ENCODE measurements at places on chromosomes 6 and 20. TPM values are rescaled to one million over a fixed set of nuclear protein-coding genes. Genes with fewer than 3 reads are reported as not detected.

CRIP3 gene
- 21.3 TPM for total RNA-seq

DNA sequence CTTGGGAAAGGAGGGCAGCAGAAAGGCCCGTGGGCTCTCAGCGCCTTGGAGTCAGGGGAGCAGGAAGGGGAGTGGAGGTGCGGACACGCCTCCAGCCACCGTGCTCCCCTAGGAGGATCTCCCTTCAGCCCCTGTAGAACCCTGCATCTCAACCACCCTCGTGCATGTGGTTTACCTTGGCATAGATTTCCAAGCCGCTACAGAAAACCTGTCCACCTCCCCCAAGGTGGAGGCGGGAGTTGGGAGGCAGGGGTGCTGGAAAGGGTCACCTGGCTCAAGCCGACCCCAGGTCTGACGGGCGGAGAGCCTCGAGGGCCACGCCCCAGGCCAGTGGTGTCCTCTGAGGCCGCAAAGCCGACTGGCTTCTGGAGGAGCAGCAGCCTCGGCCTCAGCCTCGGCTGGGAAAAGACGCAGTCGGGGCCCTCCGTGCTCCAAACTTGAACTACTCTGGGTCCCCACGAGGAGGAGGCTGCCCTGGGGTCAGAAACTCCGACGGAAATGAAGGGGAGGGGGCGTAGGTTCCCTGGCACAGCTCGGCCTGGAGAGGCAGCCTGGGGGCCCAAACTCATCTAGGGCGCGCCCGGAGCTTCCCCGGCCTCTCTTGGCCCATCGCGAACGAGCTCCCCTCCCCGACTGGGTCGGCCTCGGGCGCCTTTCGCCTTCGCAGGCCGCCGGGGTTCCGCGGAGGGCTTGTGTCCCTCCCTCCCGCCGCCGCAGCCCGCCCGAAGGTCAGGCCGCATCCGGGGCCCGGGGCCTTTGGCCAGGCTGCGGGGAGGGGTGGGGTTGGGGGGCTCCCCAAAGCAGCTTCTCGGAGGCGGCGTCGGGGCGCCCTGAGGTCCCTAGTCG, 6.3 kb upstream of the FOXF2 start:
- H3K36me3 ChIP-seq = no peaks in the 10 kb centered on the region
- H3K4me1 ChIP-seq = peaks cover 33% of the 10 kb centered on the region
- peak; percentile 54 for DNase-seq

- no peak overlapping the region for H3K27ac ChIP-seq
- no peaks in the 10 kb centered on the region for H3K4me1 ChIP-seq
- no peaks in the 10 kb centered on the region for H3K27me3 ChIP-seq
- no peaks in the 10 kb centered on the region for H3K36me3 ChIP-seq
- DNase-seq = no peak
Observed at GRCh38 chr6:122872311-122872710, 83.3 kb downstream of the SMPDL3A start.

- no peak overlapping the region for H3K4me3 ChIP-seq
- no peak overlapping the region for H3K27ac ChIP-seq
- peaks cover 11% of the 10 kb centered on the region for H3K4me1 ChIP-seq
- H3K36me3 ChIP-seq = no peaks in the 10 kb centered on the region
- no peaks in the 10 kb centered on the region for H3K27me3 ChIP-seq
- peak; percentile 81 for DNase-seq
Observed at GRCh38 chr20:8853805-8854338, 215.0 kb upstream of the PLCB4 start.

DNA sequence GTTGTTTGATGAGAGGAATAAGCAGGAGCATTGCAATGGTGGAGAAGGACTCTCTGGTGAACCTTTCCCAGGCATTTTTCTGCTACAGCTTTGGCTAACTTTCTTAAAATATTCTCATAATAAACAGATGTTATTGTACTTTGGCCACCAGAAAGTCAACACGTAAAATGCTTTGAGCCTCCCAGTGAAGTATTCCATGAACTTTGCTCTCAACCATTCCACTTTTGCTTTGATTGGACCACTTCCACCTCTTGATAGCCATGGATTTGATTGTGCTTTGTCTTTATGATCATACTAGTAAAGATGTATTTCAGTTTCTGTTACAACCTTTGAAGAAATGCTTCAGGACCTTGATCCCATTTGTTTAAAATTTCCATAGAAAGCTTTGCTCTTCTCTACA, 241.1 kb downstream of the TENT5A start:
- H3K4me1 ChIP-seq = no peaks in the 10 kb centered on the region
- no peak for DNase-seq
- H3K27ac ChIP-seq = no peak overlapping the region
- no peaks in the 10 kb centered on the region for H3K36me3 ChIP-seq
- no peak overlapping the region for H3K4me3 ChIP-seq
- H3K27me3 ChIP-seq = no peaks in the 10 kb centered on the region

- H3K27ac ChIP-seq = no peak overlapping the region
- no peaks in the 10 kb centered on the region for H3K27me3 ChIP-seq
- H3K4me1 ChIP-seq = no peaks in the 10 kb centered on the region
- DNase-seq = no peak
Observed at GRCh38 chr6:14110001-14110818, 7.4 kb upstream of the CD83 start.

DNA sequence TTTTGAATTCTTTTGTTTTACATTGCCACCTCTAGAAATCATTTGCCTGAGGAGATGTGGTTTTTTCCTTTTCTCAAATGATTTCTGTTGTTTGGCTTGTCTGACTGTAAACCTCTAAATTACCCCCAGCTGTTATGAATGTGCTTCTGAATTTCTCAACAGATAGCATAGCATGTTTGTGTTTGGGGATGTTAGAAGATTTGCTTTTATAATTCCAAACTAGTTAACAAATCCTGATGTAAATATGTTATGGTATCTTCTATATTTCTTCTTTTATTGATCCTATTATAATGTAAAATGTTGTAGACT, 31.6 kb upstream of the EZR start:
- peaks cover 15% of the 10 kb centered on the region for H3K4me1 ChIP-seq
- H3K36me3 ChIP-seq = no peaks in the 10 kb centered on the region
- DNase-seq = no peak
- H3K27ac ChIP-seq = no peak overlapping the region

- H3K27me3 ChIP-seq = no peaks in the 10 kb centered on the region
- H3K27ac ChIP-seq = no peak overlapping the region
- H3K4me1 ChIP-seq = no peaks in the 10 kb centered on the region
- no peak overlapping the region for H3K4me3 ChIP-seq
- H3K36me3 ChIP-seq = no peaks in the 10 kb centered on the region
- no peak for DNase-seq
Observed at GRCh38 chr6:2028457-2029038, 216.9 kb downstream of the GMDS start.

- no peak overlapping the region for H3K27ac ChIP-seq
- no peaks in the 10 kb centered on the region for H3K36me3 ChIP-seq
- no peaks in the 10 kb centered on the region for H3K4me1 ChIP-seq
- no peak overlapping the region for H3K4me3 ChIP-seq
- H3K27me3 ChIP-seq = no peaks in the 10 kb centered on the region
- DNase-seq = no peak
Observed at GRCh38 chr6:119557239-119557638, 207.7 kb upstream of the MAN1A1 start.

DNA sequence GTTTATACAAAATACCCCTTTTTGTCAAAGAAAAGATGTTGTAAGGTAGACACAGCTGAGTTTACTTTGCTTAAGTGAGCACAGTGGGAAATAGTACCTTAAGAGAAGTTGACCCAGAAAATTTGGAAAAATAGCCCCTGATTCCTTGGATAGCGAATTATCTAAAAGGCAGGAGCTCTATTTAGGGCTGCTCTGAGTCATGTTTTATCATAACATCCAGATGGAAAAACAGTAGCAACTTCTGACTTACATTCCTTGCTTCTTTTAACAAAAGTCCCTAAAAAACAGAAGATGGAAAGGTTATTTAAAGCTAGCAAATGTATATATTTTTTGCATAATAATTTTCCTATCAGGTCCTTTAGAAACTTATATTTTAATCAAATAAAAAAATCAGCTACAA, 59.0 kb downstream of the THEMIS start:
- no peaks in the 10 kb centered on the region for H3K27me3 ChIP-seq
- no peaks in the 10 kb centered on the region for H3K36me3 ChIP-seq
- H3K27ac ChIP-seq = no peak overlapping the region
- H3K4me3 ChIP-seq = no peak overlapping the region
- no peak for DNase-seq

- no peak overlapping the region for H3K27ac ChIP-seq
- H3K27me3 ChIP-seq = no peaks in the 10 kb centered on the region
- DNase-seq = no peak
- no peak overlapping the region for H3K4me3 ChIP-seq
- H3K36me3 ChIP-seq = no peaks in the 10 kb centered on the region
Observed at GRCh38 chr6:138253731-138254130, 35.4 kb upstream of the PBOV1 start.

GRCh38 chr20:41391587-41392001, 25.0 kb upstream of the EMILIN3 start:
- H3K27ac ChIP-seq = no peak overlapping the region
- H3K27me3 ChIP-seq = no peaks in the 10 kb centered on the region
- H3K4me3 ChIP-seq = no peak overlapping the region
- peaks cover 33% of the 10 kb centered on the region for H3K4me1 ChIP-seq

DNA sequence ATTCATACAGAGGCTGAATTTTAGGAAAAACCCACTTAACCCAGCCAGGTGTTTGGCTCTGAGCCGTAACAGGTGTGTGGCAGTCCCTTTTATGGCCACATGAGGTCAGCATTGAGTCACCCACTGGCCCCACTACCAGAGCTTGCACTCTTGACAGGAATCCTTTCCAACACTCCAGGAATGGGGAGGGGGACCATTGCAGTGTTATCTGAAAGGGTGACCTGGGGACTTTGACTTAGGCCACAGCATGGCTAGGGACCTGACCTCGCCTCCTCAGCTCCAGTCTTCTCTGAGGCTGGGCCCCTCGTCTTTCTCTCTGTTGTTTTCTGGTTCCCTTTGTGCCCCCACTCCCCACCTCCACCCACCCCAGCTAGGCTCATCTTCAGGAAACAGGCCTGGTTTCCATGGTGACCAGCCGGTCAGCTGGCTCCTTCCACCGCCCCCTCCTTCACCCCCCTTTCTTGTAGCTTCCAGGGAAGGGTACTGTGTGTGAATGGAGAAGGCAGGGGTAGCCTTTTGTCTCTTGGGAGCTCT, 2.1 kb upstream of the TMEM151B start:
- no peak overlapping the region for H3K27ac ChIP-seq
- H3K4me3 ChIP-seq = peak overlapping the region; percentile 34
- H3K27me3 ChIP-seq = peaks cover 19% of the 10 kb centered on the region
- H3K36me3 ChIP-seq = no peaks in the 10 kb centered on the region
- H3K4me1 ChIP-seq = peaks cover 46% of the 10 kb centered on the region
- DNase-seq = peak; percentile 87

GRCh38 chr20:62388839-62389600, 2.1 kb downstream of the RPS21 start:
- no peak overlapping the region for H3K27ac ChIP-seq
- no peak for DNase-seq
- peaks cover 18% of the 10 kb centered on the region for H3K4me1 ChIP-seq
- H3K4me3 ChIP-seq = no peak overlapping the region
- peaks cover 8% of the 10 kb centered on the region for H3K36me3 ChIP-seq

TSBP1 gene
- not detected for total RNA-seq

- no peak overlapping the region for H3K4me3 ChIP-seq
- no peak overlapping the region for H3K27ac ChIP-seq
- no peak for DNase-seq
- no peaks in the 10 kb centered on the region for H3K4me1 ChIP-seq
Observed at GRCh38 chr6:20572940-20573339, 38.7 kb downstream of the CDKAL1 start.

All from neural progenitor cell (in vitro differentiated cells).